HAP-1 (cell line): ENCODE measurements at places on chromosomes 2 and 18.

GRCh38 chr2:192148241-192148619 is 46.5 kb downstream of the TMEFF2 start:
- no peak for DNase-seq

DNA sequence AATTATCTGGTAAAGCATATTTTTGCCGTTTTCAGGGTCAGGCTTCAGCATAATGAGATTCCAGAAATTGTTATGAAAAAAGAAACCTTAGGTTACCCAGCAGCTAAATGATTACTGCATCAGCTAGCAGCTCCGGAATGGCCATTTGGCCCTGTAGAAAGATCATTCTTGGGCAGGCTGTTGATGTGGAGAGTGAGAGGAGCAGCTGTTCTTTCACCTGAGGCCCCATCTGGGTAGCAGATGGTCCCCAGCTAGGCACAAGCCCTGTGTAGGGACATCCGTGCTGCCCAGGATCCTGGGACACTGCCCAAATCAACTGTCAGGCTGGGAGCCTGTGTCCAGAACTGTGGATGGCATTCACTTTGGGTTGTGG is 61.8 kb downstream of the NEDD4L start:
- DNase-seq, result no peak

DNA sequence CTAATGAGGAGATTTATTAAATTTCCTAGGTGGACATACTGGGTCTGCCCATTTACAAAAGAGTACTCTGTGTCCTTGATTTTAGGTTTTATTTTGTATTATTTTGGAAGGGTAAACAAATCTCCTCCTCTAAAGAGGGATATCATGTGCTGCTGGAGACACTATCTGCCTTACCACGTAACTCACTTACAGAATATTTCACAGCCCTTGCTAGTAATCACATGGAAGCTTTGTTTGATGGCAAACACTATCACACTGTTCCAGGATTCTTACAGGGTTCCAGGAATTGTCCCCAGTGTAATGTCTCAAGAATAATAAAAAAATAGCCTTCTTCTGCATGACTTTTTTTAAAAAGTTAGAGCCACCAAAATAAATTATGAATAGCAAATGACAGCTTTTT is 29.2 kb upstream of the ACVR1C start:
- DNase-seq, result no peak

GRCh38 chr18:71505526-71505925 is 1038.6 kb downstream of the CBLN2 start:
- DNase-seq, result no peak

- no peak for DNase-seq
Measured at GRCh38 chr18:46712406-46712805, 44.4 kb downstream of the ST8SIA5 start.

DNA sequence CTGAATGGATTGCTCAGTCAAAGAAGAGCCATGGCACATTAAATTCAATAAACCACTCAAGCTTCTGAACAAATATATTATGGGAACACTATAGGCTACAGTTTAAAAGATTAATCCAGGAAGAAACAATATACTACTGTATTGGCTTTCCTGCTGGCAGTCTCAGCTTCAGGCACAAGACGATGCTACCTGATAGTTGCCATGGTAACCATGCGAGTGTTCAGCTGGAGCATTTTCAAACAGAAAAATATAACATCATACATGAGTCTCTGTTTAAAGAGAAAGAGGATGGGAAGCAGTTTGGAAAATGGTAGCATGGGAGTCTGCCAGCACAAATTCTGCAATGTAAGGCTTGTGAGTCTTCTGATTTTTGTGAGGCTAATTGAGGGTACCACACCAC is 65.9 kb upstream of the CPO start:
- DNase-seq, result no peak

DNA sequence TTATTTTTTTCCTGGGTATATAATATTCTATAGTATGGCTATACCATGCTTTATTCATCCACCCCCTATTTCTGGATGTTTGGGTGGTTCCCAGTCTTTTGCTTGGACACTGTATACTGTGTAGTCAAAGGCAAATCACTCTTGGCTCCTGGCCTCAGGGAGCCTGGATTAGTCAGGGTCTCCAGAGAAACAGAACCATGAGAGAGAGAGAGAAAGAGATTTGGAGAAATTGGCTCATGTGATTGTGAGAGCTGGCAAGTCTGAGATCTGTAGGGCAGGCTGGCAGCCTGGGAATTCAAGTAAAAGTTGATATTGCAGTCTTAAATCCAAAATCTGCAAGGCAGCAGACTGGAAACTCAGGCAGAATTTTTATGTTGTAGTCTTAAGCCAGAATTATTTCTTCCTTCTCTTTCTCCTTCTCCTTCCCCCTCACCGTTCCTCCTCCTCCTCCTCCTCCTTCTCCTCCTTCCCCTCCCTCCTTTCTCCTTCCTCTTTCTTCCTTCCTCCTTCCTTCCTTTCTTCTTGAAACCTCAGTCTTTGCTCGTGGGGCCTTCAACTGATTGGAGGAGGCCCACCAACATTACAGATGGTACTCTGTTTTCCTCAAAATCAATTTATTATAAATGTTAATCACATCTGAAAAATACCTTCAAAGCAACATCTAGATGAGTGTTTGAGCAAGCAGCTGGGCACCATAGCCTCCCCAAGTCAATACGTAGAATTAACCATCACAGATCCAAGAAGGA is 33.0 kb downstream of the CTIF start:
- DNase-seq, result no peak

DNA sequence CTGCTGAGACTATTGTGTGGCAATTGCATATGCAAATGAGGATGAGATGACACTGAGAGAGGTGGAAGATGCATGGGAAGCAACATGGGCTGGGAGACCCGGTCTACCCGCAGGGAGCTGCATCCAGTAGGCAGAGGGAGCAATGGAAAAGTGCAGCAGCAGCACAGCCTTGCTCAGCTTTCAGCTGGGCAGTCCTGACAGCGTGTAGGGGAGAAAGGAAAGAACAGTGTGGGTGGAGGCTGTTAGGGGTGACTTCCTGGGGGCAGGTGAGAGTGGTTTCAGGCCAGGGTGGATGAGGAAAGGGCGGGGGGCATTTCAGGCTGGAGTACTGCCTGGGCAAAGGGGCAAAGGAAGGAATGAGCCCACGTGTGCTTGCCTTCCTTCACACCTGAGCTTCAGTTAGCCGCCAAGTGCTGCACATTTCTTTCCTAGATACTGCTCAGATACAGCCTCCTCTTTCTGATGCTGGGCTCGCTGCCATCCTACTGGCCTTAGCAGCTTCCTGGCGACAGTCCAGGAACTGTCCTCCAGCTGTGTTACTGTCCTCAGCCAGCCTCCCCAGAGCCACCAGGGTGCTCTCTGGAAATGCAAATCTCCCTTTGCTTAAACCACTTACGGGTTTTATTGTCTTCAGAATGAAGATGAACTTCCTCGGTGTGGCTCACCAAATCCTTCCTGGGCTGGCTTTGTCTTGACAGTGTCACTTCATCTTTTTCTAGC is 276.3 kb downstream of the TSN start:
- peak; percentile 32 for DNase-seq

DNA sequence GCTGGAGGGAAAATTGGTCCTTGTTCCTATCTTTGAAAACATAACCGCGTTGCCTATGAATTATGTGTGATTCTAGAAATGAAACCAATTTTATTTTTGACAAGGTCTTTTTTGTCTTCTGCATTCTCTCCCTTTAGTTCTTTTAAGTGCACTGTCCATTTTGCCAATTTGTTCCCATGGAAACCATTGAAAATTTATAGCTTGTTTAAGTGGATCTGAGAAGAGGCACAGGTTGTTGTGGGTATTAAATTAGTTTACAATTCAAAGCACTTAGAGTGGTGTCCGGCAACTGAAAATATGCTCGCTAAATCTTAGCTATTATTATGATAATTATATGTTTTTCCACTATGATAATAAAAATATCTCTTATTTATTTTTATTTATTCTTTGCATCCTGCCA is 107.5 kb upstream of the FSHR start:
- DNase-seq, result no peak

DNA sequence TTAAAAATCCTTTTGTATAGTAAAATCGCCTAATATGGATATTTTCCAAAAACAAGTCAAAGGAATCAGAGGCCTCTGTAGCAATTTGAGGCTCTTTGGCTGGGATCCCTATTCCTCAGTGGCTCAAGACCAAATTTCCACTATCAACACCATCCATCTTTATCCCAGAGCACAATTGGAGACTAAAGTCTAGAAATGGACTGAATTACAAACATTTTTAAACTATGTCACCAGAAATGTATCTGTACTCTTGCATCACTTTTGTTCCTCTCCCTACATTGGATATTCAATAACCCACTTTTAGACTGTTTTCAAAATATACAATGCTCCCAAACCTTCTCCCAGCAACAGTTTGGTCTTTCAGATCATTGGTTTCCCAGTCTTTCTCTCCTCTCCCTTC is 140.4 kb upstream of the KLHL29 start:
- DNase-seq, result no peak

DNA sequence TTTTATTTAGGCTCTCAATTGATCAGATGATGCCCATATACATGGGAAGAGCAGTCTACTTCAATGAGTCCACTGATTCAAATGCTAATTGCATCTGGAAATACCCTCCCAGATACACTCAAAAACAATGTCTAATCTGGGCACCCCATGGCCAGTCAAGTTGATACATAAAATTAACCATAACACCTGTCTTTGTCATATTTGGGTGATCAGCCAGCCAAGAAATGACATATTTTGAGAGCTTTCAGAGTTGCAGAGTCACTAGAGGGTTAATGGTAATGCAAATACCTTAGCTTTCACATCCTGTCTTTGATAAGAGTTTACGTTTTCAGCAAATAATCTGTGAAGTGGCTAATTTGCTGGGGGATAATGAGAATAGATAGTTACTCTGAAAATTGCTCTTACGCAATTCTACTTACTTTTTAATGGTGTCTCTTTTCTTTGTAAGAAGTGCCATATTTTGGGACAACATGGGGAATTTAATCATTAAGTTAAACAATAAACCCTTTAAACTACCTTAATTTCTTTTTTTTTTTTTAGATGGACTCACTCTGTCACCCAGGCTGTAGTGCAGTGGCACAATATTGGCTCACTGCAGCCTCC is 49.1 kb downstream of the CCDC195 start:
- no peak for DNase-seq

DNA sequence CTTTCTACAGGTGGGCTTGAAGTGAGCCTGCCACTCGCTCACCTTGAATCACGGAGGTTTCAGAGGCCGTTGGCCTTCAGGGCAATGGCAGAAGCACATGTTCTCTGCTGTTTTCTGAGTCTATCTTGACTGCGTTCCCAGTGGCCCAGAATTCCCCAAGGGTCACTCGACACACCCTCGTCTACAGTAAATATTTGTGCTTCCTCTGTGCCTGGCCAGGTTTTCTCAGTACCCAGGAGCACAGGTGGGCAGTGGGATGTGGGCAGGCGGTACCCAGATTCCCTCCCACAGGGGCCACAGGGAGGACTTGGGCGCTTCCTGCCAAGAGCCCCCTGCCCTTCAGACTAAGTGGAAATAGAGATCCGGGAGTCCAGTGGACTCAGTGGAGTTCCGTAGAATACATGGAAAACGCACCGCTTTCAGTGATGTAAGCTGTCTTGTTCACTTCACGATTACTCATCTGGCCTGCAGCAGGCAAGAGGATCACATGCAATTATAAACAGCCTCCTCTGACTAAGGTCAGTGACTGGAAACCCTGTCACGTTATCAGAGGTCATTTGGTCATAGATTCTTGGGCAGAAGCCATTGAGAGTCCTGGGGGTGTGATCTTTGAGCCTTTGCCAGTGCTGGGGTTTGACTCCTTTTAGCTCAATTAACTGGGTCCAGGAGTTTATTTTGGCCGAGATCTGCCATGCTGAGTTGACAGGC is 179.8 kb downstream of the NEDD4L start:
- DNase-seq, result no peak

DNA sequence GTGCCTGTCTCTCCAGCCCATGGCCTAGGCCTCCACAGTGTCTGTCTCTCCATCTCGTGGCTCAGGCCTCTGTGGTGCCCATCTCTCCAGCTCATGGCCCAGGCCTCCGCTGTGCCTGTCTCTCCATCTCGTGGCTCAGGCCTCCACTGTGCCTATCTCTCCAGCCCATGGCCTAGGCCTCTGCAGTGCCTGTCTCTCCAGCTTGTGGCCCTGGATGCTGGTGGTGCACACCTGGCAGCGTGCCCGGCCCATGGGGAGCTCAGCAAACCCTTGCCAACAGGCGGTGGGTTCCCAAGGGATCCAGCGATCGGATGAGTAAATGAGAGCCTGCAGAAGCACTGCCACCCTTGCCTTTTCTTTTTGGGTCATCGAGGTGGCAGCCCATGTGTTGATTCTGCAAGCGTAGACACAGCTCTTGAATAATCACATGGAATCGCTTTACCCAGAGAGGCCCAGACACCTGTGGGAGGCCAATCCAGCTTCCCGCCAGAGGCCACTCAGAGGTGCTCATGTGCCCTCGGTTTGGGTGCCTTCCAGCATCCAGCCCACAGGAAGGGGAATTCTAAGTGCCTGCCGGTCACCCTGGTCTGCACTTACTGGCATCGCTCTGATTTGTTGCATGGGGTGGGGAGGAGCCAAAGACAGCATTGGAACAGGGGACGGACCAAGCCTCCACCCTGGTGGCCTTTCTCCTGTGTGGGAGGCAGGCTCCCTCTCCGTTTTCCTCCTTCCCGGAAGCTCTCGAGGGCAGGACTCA is 101.8 kb upstream of the HDAC4 start:
- DNase-seq, result no peak

- DNase-seq, result peak; percentile 62
Measured at GRCh38 chr18:21194871-21195771, 46.9 kb upstream of the GREB1L start.

DNA sequence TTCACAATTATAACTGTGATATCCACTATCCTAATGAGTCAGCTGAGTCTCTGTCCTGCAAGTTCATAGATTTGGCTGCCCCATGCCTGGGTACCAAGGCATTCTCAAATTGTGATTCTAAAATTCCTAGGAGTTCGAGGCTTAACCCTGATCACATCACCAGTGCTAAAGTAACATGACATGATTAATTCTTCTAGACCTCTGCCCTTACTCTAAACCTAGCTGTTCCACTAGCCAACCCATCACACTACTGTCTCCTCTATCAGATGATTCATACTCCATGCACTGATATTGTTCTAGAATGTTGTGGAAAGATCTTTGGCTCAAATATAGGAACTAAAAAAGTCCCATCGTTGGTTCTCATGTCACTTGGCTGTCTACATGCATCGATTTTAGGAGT is 487.6 kb downstream of the PIK3C3 start:
- no peak for DNase-seq

GRCh38 chr2:57544624-57545023 is 502.0 kb upstream of the VRK2 start:
- DNase-seq, result no peak

GRCh38 chr2:47725808-47726207 is 57.1 kb upstream of the MSH6 start:
- no peak for DNase-seq

GRCh38 chr18:67411116-67411515 is 105.4 kb downstream of the DSEL start:
- DNase-seq, result no peak

- DNase-seq, result no peak
Measured at GRCh38 chr2:60440079-60440766, 113.2 kb downstream of the BCL11A start.

GRCh38 chr2:239157771-239158170 is 243.0 kb downstream of the HDAC4 start:
- DNase-seq, result peak; percentile 18
